ENCODE measurements at places on chromosomes 5 and 9.

DNA sequence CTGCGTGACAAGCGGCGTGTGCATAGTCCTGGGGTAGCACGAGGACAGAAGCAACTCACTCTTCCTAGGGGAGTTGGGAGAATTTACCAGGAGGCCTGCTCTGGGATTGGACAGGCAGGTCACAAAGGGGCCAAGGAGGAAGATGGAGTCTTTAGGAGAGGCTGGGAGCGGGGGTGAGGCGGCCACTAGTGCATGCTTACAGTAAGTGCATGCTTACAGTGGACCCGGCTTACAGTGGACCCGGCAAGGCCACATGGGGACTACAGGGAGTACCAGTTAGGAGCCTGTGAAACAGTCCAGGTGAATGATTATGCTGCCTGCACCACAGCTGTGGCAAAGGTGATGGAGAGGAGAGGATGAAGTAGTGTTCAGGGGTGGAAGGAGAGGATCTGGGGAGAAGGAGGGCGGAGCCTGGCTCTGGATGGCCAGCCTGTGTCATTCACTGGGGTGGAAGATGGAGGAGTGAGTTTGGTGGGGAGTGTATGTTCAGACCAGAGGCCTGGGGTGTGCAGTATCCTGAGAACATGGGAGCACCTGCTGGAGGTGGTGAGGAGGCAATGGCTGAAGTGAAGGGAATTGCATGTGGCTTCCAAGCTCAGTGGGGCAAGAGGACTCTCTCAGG, 78.7 kb downstream of the CRB2 start:
- no peak for DNase-seq

- DNase-seq = no peak
These were observed 3.8 kb downstream of the MIGA2 start for GRCh38 chr9:129040113-129040643.

- no peak for DNase-seq
These were observed 15.4 kb downstream of the FAM174A start for GRCh38 chr5:100550531-100551051.

- DNase-seq = no peak
These were observed 14.6 kb downstream of the MRPL36 start for GRCh38 chr5:1785062-1785461.

DNA sequence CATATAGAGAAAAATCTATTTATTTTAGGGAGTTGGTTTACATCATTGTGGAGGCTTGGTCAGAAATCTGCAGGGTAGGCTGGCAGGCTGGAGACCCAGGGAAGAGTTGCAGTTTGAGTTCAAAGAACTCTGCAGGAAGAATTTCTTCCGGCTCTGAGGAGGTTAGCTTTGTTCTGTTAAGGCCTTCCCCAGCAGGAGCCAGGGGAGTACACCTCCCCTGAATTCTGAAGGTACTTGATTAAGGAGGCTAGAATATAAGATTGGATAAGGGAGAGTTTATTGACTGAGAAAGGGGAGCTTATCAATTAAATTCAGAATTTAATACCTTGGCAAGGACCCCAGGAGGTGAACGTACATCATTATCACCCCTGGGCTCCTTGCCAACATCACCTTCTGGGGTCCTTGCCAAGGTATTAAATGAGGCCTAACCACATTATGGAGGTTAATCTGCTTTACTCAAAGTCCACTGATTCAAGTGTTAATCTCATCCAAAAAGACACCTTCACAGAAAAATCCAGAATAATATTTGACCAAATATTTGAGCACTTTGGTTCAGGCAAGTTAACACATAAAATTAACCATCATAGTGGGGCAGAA, 351.7 kb downstream of the CWC27 start:
- DNase-seq = no peak

GRCh38 chr5:180839227-180839626, 21.8 kb downstream of the ZFP62 start:
- DNase-seq = no peak

DNA sequence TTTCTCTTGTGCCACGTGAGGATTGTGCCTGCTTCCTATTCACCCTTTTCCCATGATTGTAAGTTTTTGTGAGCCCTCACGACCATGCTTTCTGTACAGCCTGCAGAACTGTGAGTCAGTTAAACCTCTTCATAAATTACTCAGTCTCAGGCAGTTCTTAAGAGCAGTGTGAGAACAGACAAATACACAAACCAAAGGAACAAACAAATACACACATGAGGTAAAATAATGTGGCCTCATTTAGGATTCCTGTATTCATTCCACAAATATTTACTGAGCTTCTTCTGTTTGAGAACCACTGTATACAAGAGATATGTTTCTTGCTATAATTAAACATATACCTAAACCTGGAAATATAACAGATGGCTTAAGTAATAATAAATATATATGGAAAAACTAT, 760.3 kb downstream of the CDH9 start:
- DNase-seq = no peak

- DNase-seq = no peak
These were observed 1.0 kb upstream of the DAB2IP start for GRCh38 chr9:121650217-121651007.

DNA sequence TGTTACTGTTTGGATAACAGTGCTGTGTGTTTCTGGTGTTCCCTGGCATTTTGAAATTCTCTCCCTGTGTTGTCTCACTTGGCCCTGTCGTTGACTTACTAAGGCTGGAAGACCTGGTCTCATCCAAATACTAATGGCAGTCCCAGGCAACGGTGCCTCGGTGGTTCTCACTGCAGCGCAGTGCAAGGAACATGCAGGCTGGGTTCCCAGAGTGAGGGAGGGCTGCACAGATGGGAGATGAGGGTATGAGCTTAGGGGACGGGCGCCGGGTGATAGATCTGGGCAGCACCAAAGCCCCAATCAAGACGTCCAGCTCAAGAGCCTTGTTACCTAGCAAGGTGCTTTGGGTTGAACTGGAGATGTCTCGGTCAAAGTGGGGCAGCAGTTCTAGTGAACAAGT, 11.0 kb downstream of the CCT5 start:
- no peak for DNase-seq
